Stimulated activated CD8-positive, alpha-beta memory T cell treated with anti-CD3 and anti-CD28 coated beads, Interleukin-15, amount 100 ng/mL, for 4 hours (primary cell): ENCODE measurements at places on chromosomes 7 and 10.

DNA sequence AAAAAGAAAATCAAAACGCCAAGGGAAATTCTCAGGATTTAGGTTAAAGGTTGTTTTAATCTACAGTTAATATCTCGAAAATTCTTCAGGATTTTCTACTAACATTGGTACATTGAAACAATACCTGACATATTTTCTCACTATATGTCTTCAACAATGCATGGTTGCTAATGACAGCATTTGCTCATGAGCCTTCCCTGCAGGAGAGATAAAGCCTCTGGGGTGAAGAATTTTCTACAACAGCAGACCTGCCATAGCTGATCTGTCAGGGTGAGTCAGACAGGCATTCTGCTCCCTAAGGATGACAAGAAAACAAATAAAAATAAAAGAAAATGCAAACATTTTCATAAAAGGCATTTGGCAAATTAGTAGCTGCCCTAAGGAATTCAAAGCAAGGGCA lies 11.7 kb upstream of the GPR37 start:
- DNase-seq = no peak

DNA sequence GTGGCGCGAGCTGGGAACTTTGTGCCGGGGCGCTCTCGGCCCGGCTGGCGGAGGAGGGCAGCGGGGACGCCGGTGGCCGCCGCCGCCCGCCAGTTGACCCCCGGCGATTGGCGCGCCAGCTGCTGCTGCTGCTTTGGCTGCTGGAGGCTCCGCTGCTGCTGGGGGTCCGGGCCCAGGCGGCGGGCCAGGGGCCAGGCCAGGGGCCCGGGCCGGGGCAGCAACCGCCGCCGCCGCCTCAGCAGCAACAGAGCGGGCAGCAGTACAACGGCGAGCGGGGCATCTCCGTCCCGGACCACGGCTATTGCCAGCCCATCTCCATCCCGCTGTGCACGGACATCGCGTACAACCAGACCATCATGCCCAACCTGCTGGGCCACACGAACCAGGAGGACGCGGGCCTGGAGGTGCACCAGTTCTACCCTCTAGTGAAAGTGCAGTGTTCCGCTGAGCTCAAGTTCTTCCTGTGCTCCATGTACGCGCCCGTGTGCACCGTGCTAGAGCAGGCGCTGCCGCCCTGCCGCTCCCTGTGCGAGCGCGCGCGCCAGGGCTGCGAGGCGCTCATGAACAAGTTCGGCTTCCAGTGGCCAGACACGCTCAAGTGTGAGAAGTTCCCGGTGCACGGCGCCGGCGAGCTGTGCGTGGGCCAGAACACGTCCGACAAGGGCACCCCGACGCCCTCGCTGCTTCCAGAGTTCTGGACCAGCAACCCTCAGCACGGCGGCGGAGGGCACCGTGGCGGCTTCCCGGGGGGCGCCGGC lies 870 bp downstream of the FZD1 start:
- DNase-seq = no peak

GRCh38 chr10:5157501-5157900 lies 27.4 kb downstream of the AKR1C8 start:
- no peak for DNase-seq

DNA sequence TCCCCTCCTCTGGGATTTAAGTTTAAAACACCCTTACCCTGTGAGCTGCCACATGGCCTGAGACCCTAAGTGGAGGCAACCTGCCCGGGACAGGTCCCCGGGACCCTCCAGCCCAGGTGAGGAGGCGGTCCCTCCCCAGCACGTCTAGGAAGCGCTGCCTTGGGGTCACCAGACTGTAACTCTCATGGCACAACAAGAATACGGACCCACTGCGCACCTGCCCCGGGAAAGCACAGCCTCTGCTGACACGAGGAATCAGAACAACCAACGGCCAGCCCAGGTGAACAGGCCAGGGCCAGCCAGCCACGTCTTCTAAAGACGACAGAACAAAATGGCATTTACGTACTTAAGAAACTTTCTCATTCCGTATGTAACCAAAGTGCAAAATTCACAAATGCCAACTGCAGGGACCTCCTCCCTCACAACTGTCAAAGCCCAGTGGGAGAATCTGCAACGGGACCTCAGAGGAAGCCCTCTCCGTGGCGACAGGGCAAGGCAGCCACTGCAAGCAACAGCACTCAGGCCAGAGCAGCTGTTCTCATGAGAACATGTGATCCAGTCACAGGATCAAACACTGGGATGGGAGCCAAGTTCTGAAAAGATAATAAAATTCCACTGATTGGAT lies 208.4 kb downstream of the DIP2C start:
- DNase-seq = no peak

DNA sequence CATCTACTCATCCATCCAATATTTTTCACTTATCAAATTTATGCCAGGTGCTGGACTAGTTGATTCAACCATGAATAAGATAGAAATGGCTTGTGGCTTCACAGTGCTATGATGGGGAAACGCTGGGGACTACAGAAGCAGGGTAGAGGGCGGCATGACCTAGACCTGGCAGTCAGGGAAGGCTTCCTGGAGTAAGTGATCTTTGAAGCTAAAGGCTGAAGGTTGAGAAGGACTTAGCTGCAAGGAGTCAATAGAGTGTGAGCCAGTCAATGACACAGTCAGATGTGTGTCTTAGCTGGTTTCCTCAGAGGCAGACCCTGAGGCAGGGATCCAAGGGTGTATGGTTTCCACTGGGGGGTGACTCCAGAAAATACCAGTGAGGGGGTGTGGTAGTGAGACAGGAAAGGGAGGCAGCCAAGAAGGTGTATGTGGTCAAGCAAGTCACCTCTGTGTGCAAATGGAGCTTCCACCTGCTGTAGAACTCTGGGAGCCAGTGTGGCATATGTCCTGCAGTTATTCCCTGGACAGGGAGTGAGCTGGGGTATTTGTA lies 10.3 kb downstream of the PRF1 start:
- DNase-seq = no peak

GRCh38 chr7:139108266-139109187 lies 993 bp downstream of the ZC3HAV1 start:
- DNase-seq = no peak

- DNase-seq = no peak
Measured at GRCh38 chr10:101030496-101031127, 317 bp downstream of the PDZD7 start.

DNA sequence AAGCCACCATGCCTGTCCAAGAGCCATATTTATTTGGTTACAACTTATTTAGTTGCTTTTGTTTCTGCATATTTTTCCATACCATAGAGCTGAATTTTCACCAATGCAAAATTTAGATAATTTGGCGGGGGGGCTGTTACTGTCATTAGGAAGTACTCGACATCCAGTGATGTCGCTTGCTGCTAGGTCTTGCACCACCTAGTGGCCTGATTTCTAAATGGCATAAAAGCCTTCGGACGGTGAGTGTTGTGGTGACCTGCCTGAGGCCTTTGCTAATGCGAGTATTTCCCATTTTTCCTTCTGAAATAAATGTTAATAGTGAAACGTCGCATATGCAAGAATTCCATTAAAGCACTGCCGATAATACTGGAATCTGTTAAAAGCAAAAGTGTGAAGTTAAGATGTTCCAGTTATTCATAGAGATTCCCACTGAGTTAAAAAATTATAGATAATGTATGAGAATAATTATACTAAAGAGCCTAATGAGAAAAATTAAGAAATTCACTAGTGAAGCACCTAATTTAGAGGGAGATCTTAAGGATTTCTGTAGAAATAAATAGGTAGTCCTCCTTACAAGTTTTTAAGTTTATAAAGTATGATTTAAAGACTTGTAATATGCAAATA lies 86.1 kb upstream of the DNAJB6 start:
- peak; percentile 18 for DNase-seq

- no peak for DNase-seq
Measured at GRCh38 chr7:2484868-2485267, 8.7 kb upstream of the GRIFIN start.

DNA sequence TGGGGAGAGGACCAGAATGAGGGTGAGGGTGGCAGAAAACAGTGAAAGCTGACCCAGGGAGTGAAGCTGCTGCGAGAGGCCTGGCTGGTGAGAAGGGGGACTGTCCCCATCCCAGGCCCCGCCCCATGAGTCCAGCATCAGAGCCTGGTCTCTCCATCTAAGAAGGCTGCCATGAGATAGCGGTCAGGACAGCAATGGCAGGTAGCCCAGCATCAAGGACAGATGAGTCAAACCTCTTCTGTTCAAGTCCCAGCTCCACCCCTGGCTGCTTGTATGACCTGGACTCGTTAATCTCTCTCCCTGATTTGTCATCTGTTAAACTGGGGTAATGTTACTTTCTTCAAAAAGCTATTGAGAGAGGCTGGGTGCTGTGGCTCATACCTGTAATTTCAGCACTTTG lies 22.2 kb downstream of the GPNMB start:
- DNase-seq = no peak

GRCh38 chr7:94888995-94889523 lies 18.3 kb upstream of the PPP1R9A start:
- DNase-seq = no peak

- no peak for DNase-seq
Measured at GRCh38 chr10:818010-818409, 113.5 kb downstream of the LARP4B start.

- DNase-seq = no peak
Measured at GRCh38 chr7:107924841-107925504, 34.0 kb downstream of the DLD start.

GRCh38 chr10:84294766-84295447 lies 33.5 kb upstream of the CCSER2 start:
- DNase-seq = no peak

DNA sequence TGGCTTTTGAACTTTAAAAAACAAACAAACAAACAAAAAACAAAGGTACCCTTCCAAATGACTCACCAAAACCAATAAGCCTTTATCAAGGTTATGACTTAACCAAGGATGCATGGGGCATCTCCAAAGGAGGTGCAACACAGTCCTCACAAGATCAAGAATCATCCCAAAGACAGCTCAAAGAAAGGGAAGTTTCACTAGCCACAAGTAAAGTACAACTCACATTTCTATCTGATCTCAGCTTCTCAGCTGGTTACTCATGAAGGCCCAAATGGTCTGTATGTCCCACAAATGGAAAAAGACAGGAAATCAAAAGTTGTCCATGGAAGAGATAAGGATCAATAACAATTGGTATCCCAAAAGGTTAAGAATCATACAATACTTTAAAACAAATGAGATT lies 6.0 kb upstream of the MKLN1 start:
- DNase-seq = no peak

GRCh38 chr10:109891105-109891504 lies 32.2 kb downstream of the XPNPEP1 start:
- no peak for DNase-seq

DNA sequence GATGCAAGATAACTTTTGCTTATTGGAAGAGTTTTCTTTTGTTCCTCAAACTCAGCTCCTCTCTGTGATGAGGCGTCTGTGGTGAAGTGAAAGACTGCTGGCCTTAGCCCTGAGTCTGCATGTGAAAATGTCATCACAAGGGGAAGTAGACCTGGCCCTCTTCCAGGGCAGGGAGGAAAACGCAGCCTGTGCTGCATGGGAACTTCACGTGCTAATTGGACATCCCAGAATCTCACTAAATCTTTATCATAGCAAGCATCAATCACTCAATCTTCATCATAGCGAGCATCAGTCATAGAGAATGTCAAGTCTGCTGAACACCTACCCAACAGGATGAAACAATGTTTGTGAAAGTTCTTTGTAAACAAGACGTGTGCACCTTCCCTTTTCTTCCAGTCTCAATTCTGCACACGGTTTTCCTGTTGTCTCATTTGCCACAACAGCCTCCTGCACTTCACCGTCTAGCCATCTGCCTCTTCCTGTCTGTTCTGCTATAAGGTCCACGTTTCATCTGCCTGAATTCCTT lies 314.6 kb downstream of the FRMD4A start:
- no peak for DNase-seq

DNA sequence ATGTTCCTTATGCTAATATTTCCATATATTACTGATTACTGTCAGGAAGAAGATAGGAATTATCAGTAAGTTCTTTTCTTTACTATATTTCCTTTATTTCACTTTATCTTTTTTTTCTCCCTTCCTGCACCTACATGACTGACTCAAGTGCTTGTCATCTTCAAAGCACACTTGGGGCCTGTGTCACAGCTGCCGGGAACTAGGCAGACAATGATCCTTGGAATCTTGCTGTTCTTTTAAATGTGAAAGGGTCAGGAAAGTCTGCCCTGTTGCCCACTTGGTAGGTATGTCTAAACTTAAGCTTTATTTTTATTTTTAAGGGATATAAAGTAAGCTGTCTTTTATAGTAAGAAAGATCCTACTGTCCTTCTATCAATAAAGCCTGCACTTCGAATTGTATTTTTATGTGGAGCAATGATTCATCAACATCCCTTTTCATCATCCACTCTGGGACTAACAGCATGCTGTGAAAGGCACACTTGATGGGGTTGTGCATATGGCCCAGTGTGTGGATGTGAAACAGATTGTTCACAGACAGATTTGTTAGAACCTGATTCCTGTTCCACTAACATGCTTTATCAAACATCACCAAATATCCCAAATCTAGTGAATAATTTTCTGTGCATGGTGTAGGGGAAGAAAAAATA lies 556.9 kb downstream of the DNAJB9 start:
- no peak for DNase-seq
